ENCODE measurements at places on chromosomes 6 and 20.
A peak's percentile ranks its signal among the peaks of the same experiment; 100 is the strongest.

DNA sequence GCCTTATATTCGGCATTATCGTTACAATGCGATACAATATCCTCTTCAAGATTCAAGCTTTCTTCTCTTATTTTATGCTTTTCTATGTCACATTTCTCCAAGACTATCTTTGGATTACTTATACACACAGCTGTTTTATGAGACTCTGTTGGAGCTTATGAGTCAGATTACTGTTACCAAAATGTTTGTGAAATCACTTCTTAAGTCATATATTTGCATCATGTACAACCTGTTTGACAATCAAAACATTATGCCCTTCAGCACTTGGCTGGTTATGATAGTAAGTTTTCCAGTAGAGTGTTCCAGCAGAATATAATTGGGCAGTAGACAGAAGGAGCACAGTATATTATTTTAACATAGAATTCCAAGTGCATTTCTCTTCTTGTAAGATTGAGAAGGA, 35.2 kb downstream of the BMP6 start:
- DNase-seq: no peak

DNA sequence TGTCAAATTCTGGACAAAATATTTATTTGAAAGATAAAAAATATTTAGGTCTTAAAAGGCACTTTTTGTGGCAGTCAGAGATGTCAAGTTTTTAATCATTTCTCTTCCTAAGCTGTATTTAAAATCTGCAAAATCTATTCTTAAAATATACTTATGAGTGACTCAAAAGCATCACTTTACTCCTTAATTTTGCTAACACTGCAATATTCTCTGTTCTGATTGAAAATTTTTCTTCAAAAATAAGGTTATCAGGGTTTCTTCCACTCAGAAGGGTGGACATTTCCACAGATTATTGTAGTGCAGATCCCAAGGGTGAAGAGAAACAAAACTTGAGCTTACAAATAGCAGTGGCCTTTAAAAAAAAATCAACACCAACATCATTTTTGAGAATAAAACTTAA, 27.5 kb downstream of the PLEKHG1 start:
- no peak for DNase-seq

DNA sequence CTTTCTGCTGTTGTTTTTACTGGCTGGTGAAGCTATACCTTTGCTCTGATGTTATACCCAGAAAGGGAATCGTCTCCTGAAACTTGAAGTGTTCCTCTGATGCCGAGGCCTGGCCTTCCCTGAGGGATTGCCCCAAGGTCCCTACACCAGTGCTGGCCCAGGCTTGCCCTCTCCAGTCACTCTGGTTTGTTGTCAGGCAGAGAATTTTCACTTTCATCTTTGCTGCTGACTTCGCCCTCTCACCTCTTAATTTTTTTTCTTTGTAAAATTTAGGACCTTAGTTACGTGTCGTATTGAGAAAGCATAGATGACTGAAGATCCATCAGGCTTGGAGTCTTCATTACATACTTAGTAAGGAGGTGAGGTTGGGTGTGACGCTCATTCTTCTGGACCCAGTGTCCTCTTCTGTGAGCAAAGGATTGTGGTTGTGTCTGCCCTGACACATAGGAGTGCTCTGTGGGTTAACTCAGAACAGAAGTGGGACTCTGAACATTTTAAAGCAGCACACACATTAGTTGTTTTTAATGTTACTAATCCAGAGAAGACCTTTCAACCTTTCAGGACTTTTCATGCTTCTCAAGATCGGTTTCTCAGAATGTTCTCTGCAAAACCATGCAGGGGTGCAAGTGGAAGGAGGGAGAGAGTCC, 45.4 kb downstream of the TULP4 start:
- DNase-seq: no peak

DNA sequence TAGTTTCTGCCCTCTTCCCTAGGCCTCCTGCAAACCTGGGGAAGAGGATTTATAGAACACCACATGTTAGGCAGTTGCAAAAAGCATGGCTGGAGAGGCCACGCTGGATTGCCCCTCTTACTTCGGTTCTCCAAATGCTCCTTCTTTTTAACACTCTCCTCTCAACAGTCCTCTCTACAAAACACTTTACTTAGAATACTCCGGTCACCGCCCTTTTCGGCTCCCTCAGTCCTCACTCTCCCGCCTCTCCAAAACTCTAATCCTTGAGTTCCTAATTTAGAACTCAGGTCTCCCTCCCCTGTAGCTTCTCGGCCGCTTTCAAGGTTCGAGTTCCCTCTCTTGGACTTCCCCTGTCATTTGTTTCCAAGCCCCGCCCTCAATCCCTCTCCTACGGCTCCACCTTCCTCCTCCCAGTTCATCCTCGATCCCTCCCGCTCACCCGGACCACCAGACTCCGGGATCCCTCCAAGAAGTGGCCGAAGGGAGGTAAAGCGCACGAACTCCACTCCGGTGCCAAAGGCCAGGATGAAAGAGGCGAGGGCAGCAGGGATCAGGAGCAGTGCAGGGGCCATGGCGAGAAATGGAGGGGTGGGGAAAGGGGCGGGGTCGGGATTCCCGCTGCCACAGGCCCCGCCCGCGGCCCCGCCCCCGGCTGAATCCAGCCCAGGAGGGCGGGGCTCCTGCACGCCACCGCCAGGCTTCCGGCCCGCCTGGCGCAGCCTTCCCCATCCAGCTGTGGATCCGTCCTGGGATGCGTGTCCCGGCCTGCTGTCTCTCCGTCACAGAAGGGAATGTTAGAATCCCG, at the start of gene NRM:
TSS of gene NRM (minus strand) at position 582 of the 805 bp plus-strand sequence. CDS start at position 572, 10 bp downstream.
- peak; percentile 47 for DNase-seq

DNA sequence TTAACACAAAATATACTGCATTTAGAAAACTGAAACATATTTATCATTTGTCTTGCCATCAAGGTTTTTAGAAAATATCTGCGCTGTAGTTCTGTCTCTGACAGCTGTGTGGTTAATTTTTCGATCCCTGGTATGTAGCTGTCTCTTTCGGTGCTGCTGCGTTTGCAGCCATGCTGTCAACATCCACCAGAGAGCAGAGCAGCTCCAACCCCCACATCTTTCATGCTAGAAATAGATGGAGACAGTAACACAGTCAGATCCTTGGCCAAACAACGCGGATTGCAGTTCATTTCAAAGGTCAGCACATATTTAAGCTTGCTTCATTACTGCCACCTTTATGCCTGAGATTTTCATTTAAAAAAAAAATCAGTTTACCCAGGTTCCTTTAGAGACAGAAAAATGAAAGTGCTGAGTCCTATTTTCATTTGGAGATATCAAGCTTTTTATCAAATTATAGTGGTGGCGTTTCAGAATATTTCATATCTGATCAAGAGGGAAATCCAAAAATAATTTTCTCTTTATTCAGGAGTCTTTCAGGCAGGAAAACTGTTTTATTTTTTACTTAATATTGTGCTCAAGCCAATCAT, 157.7 kb upstream of the MMS22L start:
- no peak for DNase-seq

DNA sequence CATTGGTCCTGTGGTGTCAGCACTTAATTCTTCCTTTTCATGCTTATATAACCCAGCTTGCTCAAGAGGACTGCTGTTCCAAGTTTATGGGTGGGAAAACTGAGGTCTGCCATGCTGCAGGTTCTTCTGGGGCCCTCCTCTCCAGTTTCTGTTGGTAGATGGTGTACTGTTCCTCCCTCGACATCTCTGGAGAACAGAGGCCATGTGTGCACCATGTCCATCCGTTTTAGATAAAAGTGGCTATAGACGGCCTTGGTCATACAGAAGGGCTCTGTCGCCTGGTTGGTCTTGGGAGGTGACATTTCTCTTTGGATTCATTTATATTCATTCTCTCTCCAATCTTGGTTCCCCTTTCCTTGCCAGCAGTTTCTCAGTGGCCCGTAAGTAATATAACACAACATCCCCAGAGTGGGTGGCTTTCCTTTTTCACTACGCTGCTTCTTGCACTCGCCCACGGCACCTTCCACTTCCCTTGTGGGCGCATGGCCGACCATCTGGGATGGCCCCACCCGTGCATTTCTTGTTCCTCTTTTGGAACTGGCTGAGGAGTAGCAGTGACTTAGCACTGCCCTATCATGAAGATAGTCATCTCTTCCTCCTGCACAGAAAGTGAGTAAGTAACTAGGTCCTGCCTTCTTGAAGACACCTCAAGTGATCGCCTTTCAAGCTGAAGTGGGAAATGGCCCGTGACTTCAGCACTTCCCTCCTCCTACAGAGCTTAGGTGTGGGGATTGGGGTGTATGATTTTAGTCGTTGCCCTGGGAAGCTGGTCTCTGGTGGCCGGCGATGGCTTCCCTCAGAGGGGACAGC, 94.2 kb downstream of the RREB1 start:
- DNase-seq: no peak

- DNase-seq: no peak
Observed at GRCh38 chr6:26240157-26241032, 124.6 kb upstream of the BTN3A2 start.

DNA sequence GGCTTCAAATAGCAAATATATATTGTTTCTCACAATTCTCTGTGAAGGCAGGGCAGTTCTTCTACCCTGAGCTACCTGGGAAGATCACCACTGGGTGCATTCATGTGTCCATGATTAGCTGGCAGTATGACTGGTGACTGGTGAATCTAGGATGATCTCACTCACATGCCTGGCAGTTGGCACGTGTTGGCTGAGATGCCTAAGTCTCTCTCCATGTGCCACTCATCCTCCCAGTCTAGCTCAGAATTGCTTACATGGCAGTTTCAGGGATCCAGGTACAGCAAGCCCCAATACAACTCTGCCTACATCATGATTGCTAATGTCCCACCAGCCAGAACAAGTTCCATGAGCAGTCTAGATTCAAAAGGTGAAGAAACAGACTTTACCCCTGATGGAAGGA, 346.8 kb upstream of the CNR1 start:
- DNase-seq: no peak

GRCh38 chr6:166221040-166221439, 53.4 kb upstream of the TBXT start:
- no peak for DNase-seq

DNA sequence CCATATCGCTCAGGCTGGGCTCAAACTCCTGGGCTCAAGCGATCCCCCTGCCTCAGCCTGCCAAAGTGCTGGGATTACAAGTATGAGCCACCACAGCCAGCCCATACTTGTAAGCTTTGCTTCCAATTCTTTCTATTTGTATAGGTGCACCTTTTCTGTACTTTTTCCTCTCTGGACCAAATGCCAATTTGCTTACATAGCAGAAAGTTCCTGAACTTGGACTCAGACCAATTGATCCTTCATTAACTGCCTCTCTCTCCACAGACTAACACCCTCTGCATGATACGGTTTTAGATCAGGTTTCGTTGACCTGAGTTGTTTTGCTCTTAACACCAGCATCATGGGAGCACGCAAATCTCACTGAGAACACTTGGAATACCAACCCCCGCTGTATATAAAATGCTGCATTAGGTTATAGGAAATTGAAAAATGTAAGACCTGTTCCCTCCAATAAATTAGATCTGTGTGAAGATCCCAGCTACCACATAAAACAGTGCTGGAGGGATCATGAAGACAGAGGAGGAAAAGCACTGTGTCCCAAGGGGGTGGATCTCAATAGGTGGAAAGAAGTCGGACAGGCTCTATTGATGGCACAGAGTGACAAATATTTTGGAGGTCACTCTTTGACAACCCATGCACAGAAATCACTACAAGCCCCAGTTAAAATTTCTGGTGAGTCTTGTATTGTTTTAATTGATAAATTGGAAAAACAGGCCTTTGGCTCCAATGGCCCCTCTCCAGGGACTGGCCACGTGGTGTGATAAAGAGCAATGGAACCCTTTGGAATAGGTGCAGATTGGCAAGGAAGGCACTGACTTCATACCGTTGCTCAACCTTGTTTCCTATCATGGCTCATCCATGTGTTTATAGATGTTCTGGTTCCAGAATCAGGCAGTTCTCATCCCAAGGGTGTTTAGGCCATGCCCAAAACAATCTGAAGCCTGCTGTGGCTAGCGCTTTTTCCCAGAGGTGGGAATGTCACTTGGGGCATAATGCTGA, 51.2 kb downstream of the ISM1 start:
- no peak for DNase-seq

- no peak for DNase-seq
Observed at GRCh38 chr6:13500915-13501314, 13.5 kb upstream of the GFOD1 start.

DNA sequence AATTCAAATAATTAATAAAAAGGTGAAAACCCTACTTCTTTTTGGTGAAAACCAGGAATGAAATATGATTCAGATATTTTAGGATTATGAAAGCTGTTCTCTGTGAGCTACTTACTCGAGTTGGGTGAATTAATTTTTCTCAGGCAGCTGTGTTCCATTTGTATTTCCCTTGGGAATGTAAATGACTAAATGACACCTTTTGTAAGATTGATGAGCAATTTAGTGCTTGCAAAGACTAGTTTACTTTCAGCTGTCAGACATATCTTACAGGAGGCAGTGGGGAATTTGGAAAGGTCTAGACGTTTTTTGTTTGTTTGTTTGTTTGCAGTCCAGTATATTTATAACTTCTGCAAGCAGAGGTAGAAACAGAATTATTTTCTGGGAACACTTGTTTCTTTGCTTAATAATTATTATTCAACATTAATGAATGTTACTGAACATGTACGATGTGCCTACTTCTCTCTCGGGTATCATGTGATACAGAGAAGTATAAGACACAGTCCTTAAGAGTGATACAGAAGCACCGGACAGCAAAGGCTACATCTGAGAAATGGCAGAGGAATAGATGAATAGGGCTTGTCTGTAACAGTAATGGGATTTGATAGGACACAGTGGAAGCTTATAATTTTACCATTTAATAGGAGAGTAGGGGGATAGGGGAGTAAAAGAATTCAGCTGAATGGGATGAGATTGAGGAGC, 91.3 kb downstream of the AKAP7 start:
- no peak for DNase-seq

- DNase-seq: no peak
Observed at GRCh38 chr6:100458841-100459591, 5.7 kb downstream of the SIM1 start.

- DNase-seq: no peak
Observed at GRCh38 chr6:149834513-149835481, 29.4 kb downstream of the LRP11 start.

- DNase-seq: no peak
Observed at GRCh38 chr6:158768436-158768835, 50.7 kb downstream of the EZR start.

- DNase-seq: no peak
Observed at GRCh38 chr20:8187740-8188139, 55.7 kb downstream of the PLCB1 start.

GRCh38 chr20:50107086-50107660, 5.8 kb downstream of the UBE2V1 start:
- no peak for DNase-seq

- no peak for DNase-seq
Observed at GRCh38 chr6:126905917-126906316, 212.6 kb upstream of the RSPO3 start.

- no peak for DNase-seq
Observed at GRCh38 chr6:163422550-163422949, 8.0 kb downstream of the QKI start.

Measured in NCI-H187 treated with DMSO at 0.1 percent for 48 hours (cell line).